ENCODE measurements at places on chromosomes 3 and 15.

GRCh38 chr3:17035966-17036365 lies 151.2 kb downstream of the PLCL2 start:
- DNase-seq = no peak

DNA sequence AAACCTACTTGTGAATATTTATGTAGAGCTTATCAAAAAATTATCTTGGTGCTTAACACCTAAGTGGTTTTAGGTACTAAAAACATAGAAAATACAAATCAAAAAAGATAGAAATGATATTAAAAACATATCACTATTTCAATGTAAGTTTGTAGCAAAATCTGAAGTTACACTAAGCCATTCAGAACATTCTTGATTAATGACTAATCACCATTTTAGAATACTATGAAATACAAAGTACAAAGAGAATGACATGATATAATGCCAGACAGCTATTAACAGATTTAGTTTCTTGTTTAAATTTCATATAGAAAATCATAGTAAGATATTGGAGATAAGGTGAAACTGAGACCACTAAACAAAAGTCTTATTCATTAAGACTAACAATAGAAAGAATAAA lies 169.7 kb upstream of the AGTR1 start:
- DNase-seq = no peak

GRCh38 chr3:182697345-182697919 lies 95.9 kb upstream of the ATP11B start:
- DNase-seq = no peak

DNA sequence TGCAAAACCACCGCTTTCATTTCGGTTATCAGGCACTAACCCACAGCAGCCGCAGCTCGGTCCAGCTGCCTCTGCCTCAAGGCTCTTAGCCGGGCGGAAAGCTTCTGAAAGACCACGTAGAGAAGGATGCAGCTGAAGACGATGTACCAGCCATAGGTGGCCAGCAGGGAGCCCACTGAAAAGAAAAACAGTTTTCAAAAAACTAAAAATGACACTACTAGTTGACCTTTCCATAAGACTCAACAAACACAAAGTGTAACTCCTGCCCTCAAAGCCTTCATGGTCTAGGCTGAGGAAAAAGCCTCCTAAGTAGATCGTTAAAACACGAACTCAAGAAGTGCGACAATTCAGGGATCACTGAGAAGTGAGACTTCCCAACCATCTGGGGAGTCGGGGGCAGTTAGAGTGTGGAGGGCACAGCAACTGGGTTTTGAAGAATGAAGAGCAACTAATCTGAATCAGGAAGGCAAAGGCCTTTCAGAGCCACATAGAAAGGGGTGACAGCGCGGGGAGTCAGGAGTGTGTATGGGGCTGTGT lies 716 bp downstream of the SELENOS start:
- DNase-seq = no peak

- no peak for DNase-seq
Measured at GRCh38 chr3:147846854-147847478, 437.8 kb downstream of the ZIC1 start.

GRCh38 chr3:60079076-60079475 lies 1029.3 kb upstream of the CFAP20DC start:
- no peak for DNase-seq

GRCh38 chr3:183875411-183875810 lies 9.3 kb downstream of the PARL start:
- DNase-seq = no peak

DNA sequence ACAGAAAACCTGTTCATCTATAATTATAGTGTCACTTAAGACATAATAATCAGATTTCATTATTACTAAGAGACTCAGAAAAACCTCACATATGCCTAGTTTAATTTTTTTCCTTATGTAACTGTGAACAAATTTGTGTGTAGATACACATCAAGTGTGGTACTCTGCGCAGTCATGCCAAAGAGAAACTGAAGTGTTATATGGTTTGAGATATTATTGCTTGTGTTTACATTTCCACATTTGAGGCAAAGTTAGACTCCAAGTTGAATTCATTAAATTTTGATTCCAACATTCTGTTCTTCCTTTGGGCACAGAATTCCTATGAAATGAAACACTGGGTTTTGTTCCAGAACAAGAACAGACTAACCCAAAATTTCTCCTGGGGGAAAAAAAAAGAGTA lies 2.2 kb downstream of the MBNL1 start:
- no peak for DNase-seq

DNA sequence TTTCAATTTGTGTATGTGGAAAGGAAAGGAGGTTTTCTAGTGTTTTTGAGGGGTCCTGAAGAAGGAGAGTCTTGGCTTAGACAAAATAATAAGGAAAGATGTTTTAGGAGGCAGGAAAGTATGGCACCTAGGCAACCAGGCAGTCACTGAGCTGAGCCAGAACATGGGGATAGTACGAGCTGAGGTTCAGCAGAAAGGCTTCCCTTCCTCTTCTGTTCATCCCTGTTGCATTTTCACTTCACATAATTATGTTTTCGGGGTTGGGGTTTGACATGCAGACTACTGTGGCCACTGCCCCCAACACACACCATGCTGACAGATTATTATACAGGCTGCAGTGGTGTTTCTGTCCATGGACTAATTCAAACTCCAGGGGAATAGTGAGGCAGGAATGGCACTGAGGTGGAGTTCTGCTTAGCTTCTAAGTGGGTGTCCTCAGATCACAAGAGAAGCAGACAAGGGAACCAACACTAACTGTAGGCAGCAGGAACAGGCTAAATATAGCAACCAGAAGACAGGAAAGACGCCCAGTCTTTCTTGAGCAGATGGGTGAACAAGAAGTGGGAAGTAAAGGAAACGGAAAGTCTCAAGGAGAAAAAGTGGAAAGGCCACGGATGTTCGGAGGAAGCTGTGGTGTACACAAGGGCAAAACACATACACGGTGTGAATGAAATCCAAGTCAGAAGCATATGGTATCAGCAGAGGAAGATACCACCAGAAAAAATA lies 305.8 kb downstream of the PLCL2 start:
- DNase-seq = no peak

DNA sequence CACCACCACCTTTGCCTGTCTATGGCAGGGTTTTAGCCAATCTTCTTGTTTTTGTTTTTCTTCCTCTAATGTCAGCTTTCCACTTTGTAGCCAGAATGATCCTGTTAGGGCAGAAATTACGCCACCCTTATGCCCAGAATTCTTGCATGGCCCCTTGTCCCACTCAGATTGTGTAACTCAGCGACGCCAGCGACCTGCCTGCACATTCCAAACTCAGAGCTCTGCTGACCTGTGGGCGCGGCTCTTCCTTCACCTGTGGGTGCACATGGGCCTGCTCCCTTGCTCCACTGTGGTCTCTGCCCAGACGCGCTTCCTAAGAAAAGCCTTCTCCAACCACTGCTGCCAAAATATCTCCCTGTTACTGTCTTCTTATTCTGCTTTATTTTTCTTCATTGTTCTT lies 45.0 kb downstream of the MED12L start:
- no peak for DNase-seq

DNA sequence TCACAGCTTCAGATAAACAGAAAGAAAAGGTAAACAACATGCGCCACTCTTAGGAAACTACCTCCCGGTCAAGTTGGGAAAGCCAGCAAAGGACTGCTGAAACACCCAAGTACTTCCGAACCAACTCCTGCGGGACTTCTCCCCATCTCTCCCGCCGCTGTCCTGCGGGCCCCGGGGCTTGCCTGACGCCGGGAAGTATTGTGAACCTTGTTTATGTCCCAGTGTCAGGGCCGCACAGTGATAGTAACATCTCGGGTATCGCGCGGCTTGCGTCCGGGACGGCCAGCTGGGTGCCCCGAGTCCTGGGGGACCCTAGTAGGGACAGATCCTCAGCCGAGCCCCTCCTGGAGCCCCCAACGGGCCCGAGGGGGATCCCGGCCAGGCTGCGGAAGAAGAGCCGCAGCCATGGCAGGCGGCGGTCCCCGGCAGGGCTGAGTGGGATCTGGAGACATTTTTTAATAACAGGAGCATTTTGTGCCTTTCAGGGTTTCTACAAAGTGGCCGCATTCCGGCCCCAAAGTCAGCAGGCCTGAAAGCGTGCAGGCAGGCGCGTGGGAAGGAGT lies 756 bp downstream of the CLPX start:
- DNase-seq = peak; percentile 75

DNA sequence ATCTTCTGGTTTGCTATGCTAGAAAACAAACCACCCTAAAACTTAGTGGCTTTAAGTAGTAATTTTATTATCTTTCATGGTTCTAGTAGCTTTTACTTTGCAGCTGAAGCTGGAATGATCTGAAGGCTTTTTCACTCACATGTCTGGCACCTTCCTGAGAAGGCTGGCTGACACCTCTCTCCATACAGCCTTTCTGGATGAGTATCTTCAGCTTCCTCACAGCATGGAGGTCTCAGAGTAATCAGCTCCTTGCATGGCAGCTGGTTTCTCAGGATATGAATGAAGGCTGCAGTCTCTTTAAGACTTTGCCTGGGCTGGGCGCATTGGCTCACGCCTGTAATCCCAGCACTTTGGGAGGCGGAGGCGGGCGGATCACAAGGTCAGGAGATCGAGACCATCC lies 50.0 kb downstream of the TNIK start:
- DNase-seq = no peak

DNA sequence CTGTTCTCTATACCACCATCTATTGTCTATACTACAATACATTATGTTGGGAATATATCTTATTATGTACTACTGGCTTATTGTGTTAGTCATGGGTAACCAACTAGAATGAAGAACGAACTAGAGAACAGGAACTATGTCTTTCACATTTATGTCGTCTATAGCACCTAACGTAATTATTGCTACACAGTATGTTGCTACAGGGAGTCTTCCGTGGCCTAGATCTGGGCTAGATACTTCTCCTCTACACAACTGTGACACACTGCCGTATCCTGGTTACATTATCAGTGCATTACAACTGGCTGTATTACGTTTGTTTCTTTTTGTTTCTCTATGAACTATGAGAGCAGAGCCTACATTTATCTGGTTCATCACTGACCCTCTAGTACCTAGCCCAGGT lies 34.0 kb downstream of the SCG5 start:
- DNase-seq = no peak

- DNase-seq = no peak
Measured at GRCh38 chr3:100063929-100064461, 50.3 kb downstream of the FILIP1L start.

DNA sequence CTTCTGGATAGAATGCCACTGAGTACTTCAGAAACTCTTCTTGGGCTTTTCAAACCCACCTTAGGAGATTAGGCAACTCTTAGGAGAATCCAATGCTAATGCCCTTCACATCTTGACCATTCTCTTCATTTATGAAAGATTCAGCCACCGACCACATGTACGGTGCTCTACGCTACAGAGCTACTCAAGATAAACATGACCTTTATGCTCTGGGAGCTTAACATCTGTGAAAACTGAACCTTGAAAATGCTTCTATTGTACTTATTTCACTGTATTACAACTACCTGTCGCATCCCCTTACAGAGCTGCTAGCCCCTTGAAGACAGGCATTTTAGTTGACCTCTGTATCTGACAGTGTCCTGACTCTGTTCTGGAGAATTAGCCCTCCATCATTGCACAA lies 19.5 kb upstream of the ARRDC4 start:
- DNase-seq = no peak

GRCh38 chr3:23607184-23607847 lies 198.4 kb upstream of the UBE2E1 start:
- no peak for DNase-seq

DNA sequence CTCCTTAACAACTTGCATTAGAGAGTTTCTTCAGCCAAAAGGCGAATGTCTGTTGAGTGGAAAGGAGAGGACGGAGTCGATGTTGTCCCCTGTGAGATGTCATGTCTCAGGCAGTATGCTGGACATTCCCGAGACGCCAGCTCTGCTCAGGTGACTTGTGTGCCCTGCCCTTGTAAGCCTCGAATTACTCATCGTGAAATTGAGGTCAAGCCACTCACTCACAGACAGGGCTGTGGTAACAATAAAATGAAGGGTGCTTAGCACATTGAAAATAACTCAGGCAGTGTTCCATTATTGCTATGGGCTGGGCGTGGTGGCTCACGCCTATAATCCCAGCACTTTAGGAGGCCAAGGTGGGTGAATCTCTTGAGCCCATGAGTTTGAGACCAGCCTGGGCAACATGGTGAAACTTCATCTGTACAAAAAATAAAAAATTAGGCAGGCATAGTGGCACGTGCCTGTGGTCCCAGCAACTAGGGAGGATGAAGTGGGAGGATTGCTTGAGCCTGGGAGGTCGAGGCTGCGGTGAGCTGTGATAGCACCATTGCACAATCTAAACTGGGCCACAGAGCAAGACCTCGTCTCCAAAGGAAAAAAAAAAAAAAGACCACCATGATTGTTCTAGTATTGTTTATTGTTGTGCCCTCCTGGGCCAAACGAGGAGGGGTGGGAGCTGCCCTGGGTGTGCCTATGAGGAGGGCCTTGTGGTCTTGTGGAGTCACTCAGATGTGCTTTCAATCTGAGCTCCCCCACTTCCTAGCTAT lies 214.4 kb downstream of the THSD4 start:
- no peak for DNase-seq

DNA sequence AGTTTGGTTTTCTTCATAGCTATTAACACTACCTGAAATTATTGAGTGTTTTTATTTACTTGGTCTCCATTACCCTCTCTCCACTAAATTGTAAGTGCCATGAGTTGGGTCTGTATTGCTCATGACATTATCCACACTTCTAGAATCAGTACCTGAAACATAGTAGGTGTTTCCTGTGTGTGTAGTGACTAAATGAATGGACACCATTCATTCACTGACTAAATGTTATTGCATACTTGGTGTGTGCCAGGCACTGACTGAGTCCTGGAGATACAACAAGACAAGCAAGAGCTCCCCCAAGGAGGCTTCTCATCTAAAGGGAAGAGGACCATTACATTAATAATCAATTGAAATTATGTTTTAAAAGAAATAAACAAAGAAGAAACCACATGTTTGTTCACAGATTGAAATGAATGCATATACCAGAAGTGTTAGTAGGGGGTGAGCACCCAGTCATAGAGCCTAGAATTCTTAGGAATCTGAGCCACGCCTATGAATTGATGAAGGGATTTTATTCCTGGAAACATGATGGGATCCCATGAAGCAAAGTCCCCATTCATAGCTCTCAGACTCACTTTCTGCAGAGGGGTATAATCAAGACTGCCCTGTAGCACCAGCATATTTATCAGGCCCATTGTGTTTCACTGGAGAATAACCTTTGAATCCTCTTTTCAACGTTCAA lies 31.7 kb upstream of the ATOSA start:
- DNase-seq = no peak

DNA sequence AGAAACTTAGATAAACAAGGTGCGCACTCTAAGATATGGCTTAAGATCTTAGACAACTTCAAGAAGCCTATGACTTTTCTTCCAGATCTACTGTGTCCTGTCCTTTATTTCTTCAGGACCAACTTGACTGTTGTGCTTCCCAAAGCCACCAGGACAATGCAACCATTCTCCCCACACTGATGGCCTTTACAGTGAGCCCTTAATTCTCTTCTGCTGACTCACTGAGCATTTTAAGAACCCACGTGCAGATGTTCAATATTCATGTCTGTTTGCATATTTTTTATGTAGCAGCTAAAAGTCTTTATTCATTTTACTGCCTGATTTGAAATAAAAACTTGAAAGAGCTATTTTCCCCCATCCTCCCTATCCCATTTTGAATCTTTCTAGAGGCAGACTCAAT lies 103.3 kb upstream of the SLC2A2 start:
- no peak for DNase-seq

- no peak for DNase-seq
Measured at GRCh38 chr3:151845306-151845905, 28.0 kb upstream of the SUCNR1 start.

All from Right ventricle myocardium superior (tissue), 1 donor.